Stimulated activated naive CD4-positive, alpha-beta T cell (primary cell): ENCODE measurements at places on chromosomes 6 and 20.

DNA sequence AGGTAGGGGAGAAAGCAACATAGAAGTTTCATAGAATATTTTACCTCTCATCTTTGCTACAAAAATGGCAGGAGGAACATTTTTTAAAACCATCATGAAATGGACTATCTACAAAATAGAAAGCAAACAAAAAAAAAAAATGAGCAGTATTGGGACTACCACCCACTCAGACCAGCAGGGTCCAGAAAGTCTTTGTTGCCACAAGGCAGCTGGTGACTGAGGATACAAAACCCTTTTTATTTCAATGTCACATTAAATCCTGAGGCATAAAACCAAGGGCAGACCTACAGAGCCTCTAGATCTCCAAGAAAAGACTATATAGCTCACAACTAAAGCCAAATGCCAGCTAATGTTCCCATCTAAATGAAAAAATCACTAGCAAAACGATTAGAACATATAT lies 282.2 kb downstream of the PTPRK start:
- no peak for DNase-seq

DNA sequence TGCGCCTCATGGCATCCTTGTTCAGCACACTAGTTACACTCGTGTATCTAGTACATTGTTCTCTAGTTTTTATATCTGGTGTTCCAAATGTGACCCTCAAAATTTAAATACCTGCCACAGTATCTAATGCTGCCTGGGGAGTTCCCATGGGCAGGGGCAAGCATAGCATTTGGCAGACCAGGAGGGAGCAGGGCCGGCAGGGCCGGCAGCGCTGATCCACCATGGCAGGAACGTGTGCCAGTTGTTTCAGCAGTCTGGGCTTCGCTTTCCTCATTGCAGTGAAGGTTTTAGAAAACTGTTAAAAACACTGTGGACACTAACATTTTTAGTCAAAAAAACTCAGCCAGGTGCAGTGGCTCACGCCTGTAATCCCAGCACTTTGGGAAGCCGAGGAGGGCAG lies 19.2 kb downstream of the NANP start:
- DNase-seq, result no peak

- DNase-seq, result no peak
These were observed 112.6 kb downstream of the CDYL start for GRCh38 chr6:4888841-4889240.

DNA sequence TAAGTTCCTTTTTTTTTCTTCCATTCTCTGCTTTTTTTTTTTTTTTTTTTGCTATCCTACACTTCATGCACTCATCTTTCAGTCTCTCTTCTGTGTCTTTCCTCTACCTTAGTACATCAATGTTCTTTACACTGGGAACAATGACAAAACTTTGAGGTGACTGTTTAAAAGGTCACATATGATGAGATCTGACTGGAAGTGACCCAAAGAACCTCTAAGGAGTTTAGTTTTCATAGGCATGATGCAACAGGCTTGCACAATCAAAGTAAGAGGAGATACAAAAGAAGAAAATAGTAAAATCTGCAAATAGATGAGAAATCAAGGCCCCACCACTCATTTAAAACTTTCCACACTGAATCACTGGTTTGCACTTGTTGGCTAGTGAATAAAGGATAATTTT lies 840.8 kb downstream of the TBC1D32 start:
- no peak for DNase-seq

- no peak for DNase-seq
These were observed 11.4 kb upstream of the SIRT5 start for GRCh38 chr6:13563009-13563408.

GRCh38 chr20:15734052-15734451 lies 839.2 kb downstream of the KIF16B start:
- no peak for DNase-seq

- DNase-seq, result no peak
These were observed 624 bp upstream of the NPEPL1 start for GRCh38 chr20:58691773-58692578.

DNA sequence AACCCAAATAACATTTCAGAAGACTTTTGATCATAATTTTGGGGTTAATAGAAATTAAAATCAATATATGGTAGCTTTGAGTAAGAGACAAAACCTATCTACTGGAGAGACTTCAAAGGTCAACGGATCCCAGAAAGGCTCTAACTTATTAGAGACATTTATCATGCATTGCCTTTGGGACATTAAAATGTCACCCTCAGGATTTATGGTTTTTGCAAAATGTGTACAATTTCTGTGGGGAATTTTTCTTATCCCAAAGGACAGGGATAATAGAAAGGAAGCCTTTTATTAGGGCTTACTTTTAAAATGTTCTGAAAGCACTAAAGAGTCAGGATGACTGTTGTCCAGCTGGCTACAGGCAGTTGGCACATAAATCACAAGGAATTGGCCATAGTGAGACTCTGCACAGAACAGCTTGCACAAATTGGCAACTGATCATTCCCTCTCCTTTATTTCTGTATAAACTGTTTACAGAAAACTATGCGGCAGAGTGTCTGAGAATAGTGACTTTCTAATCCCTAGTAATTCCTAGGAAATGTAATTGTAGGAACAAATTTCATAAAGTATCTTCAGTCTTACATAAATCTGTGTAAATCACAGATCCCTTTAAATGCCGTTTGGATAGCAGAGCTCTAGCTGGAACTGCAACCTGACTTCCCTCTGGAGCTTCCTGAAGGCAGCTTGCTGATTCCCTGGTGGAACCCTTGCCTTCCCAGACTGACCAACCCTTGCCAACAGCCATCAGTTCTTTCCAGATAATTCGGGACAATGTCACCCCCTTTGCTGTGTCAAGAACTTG lies 201.1 kb upstream of the PREP start:
- no peak for DNase-seq

- DNase-seq, result no peak
These were observed 12.2 kb downstream of the DUSP15 start for GRCh38 chr20:31857861-31858759.

- no peak for DNase-seq
These were observed 185.5 kb upstream of the AKAP12 start for GRCh38 chr6:151054306-151054705.

DNA sequence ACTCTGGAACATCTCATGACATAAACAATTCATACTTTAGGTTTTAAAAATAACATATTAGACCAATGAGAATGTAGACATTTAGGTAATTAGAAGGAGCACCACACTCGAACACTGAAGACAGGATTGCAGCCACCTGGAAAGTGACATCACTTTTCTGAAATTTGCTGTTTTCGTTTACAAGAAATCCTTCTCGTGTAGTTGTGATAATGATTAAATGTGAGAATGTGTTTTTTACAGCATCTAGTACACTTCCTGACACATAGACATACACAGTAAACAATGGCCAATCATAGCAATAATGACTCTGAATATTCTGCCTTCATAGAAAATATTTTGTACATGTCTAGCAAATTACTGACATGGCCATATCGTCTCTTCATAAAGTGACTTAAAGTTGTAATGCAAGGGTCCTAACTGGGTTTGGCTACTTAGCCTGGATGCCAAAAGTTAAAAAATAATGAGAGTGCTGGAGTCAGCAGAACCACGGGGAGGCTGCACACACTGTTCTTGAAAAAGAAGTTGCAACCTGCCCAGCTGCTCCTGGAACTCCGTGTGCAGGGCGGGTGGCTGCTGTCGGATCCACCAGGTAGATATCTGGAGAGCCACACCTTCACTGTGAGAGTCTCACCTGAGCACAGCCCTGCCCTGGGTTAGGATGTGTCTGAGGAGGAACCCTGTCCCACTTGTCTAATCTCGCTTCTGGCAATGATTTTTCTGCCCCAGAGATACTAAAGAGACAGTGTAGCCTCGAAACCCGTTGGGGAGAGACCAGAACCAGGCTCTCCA lies 212.9 kb downstream of the QKI start:
- no peak for DNase-seq

DNA sequence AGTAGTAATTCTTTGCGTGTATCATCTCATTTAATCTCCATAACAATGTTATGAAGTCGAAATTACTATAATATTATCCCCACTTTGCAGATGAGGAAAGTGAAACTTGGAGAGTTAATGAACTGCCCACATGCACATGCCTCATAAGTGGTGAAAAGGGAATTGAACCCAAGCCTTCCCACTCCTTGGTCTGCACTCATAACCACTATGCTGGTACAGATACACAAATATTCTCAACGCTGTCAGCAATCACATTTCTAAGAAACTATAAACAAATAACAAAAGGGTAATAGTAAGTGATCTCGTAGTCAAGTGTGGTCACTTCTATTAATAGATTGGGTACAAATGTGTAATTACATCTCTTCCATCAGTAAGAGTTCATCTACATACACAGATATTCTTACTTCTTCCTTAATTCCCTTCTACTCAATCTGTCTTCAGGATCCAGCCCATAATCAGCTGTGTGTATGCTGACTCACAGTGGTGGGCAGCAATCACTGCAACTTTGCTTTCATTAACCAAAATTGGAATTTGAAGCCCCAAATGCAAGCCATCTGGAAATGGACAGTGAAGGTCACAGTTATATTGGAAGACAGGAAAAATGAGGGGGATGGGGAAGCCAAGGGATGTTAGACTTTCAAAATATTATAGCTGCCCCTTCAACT lies 6.6 kb downstream of the PRSS35 start:
- DNase-seq, result no peak

DNA sequence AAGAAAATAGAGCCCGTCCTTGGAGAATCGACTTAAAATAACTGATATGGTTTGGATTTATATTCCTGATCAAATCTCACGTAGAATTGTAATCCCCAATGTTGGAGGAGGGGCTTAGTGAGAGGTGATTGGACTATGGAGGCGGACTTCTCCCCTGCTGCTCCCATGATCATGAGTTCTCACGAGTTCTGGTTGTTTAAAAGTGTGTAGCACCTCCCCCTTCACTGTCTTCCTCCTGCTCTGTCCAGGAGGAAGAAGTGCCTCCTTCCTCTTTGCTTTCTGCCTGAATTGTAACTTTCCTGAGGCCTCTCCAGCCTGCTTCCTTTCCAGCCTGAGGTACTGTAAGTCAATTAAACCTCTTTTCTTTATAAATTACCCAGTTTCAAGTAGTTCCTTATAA lies 529.2 kb downstream of the HAO1 start:
- no peak for DNase-seq

GRCh38 chr6:92906385-92906784 lies 513.0 kb downstream of the EPHA7 start:
- DNase-seq, result no peak

- peak; percentile 17 for DNase-seq
These were observed 40.1 kb upstream of the AKIRIN2 start for GRCh38 chr6:87742106-87742505.

DNA sequence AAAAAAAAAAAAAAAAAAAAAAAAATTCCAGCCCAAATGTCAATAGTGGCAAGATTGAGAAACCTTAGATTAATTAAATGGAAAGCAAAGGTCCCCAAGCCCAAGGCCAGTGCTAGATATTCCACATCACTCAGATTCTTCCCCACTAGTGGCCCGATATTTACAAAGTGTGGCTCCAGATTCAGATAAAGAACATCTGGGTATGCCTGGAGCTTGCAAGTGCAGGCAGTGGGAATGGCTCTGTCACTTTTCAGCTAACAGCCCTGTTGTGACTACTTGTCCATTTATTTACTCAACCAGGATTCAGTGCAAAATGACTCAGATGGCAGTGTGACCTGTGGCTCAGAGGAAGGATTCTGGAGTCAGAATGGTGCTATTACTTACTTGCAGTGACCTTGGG lies 8.2 kb upstream of the KCNB1 start:
- DNase-seq, result no peak

- DNase-seq, result no peak
These were observed 35.6 kb upstream of the TAGAP start for GRCh38 chr6:159080217-159080976.

DNA sequence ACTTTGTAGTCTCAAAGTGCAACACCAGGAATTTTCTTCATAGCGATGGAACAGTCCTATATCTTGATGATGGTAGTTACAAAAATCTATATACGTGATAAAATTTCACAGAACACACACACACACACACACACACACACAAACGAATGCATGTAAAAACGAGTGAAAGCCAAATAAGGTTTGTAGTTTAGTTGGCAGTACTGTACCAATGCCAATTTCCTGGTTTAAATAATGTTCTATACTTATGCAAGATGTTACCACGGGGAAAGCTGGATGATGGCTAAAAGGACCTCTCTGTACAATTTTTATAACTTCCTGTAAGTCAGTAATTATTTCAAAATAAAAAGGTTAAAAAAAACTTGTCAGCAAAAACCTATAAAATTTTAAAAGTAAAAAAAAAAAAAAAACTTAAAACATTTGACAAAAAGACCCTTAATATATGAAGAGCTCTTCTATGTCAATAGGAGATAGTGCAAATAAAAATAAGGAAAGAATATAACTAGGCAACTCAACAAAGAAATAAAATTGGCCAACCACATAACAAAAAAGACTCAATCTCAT lies 37.6 kb downstream of the PDSS2 start:
- no peak for DNase-seq

- no peak for DNase-seq
These were observed 9.0 kb upstream of the AFDN start for GRCh38 chr6:167817729-167818128.

- DNase-seq, result no peak
These were observed 118.3 kb upstream of the ECI2 start for GRCh38 chr6:4253604-4254231.

DNA sequence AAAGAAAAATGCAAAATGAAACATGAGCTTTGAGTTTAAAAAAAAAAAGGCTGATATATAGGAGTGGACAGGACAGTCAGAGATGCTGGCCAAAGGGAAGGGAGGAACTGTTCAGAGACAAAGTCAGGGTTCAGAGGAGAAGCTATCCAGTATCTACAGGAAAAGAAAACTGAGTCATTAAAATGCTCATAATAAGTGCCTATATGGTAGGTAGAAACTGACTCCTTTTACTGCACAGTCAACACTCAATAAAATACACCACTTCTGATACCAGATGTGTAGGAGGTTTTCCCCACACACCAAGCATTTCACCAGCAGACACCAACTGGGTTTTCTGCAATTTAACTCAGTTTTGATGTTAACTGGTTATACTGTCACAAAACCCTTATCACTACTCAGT lies 32.9 kb downstream of the FRK start:
- no peak for DNase-seq

DNA sequence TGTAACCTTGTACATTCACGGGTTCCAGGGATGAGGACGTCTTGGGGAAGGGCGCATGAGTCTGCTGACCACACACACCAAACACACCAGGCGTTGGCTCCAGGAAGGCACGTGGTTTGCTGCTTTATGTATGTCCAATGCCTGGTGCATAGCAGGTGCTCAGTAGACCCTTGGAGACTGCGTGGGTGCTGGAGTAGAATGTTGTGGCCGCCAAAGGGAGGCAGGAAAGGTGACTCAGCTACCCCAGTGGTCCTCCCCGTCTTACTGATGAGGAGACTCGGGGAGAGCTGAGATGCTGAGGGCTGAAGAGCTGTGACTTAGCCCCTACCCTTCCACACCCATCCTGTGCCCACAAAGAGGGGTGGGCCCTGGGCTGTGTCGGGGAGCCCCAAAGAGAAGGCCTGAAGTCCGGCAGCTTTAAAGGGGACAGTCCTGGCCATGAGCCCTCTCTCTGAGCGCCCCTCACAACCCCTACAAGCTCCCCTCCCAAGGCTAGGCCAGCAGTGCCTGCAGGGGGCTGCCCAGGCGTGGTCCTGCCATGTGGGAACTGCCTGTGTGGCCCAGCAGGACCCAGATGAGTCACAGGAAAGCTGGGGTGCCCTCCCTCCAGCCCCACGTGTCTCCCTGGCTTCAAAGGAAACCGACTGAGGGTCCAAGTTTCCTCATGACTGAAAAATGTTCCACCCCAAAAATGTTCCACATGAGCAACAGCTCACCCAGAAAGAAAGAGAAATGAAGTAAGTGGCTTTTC lies 28.0 kb upstream of the PTGIS start:
- DNase-seq, result no peak

- peak; percentile 74 for DNase-seq
These were observed 52.9 kb upstream of the MLN start for GRCh38 chr6:33856655-33857054.

GRCh38 chr6:132023490-132023889 lies 72.3 kb upstream of the CCN2 start:
- no peak for DNase-seq
